Suppressor macrophage (primary cell): ENCODE measurements at places on chromosomes 2 and 18.

DNA sequence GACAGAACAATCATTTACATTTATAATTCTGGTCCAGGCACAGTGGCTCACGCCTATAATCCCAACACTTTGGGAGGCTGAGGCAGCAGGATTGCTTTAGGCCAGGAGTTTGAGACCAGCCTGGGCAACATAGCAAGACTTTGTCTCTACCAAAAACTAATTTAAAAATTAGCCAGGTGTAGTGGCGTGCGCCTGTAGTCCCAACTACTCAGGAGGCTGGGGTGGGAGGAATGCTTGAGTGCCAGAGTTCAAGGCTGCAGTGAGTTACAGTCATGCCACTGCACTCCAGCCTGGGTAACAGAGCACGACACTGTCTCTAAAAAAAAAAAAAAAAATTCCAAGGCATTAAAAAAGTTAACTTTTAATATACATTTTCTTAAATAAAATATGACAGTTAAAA lies 88.1 kb downstream of the PLEKHM3 start:
- no peak for DNase-seq

DNA sequence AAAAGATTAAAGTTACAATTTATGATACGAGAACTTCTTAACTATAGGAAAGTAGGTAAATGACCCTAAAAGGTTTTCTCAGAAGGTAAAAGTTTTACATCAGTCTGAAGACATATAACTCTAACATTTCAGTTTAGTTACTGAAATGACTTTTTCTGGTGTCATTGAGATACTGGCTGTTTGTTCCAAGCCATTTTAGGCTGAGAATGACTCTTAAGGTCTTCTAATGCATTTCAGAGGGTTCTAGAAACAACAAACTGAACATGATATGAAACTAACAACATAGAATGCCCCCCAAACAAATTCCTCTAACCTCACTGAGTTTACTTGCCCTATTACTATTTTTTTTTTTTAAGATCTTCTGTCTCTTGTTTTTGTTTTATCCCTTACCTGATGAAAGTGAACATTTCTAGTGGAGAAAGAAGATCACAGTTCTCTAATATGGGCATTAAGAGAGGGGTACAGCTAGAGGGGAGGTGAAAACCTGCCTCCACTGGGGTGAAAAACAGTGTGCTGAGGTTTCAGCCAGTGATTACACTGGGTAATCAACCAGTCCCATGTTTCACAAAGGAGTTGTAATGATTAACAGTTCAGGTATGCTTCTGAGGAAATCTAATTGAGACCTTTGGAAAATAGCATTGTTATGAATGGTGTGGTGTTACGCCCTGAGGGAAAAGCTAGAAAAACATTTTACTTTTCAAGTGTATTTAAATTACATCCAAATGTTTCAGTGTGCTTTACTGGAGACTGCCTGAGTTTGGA lies 11.2 kb downstream of the NABP1 start:
- DNase-seq: no peak

DNA sequence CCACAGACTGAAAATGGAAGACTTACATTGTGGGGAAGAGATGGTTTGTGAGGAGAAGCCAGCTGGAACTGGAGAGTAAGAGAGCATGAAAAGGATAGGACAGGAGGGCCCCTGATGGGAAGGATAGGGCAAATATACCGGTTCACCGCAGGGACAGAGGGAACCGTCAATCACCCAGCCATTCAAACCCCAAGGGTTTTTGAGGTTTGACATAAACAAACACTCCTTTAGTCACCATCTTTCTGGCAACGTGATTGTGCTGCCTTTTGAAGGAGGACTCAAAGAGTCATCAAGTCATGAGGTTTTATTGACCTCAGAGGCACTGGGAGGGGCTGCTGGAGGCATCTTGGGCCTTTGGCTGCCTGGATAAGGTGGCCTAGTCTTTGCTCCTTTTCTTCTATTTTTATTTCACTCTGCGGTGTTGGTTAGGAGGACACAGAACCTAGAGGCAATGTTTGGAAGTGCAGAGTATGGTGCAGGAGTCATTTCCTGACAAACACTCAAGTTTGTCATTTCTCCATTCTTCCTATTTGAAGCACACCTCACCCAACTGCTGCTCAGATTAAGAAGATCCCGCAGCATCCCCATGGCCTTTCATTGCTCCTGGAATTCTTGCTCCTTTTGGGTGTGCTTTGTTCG lies 487.3 kb upstream of the SPRED2 start:
- no peak for DNase-seq

GRCh38 chr2:74047152-74047551 lies 62.4 kb downstream of the TET3 start:
- DNase-seq: no peak

GRCh38 chr2:212618636-212619035 lies 80.0 kb upstream of the ERBB4 start:
- DNase-seq: no peak

DNA sequence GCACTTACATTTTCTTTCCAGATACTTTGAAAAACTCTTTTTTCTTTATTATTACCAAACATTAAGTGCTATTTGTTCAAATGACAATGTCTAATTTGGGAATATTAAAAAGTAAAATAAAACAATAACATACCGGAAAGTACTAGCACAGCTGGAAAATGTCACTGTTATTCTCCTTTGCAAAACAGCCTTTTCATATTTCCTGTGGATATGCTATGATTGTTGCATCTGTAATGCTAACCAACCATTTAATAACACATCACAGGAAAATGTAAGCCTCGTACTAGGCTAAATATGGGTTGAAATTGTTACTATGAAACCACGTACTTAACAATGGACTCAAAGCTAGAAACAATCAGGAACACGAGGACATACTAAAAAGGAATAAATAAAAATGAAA lies 298.1 kb downstream of the CBLN2 start:
- DNase-seq: no peak

- peak; percentile 89 for DNase-seq
Measured at GRCh38 chr18:3596637-3597384, 146.8 kb downstream of the TGIF1 start.

- peak; percentile 45 for DNase-seq
Measured at GRCh38 chr2:27807476-27807875, 36.0 kb downstream of the MRPL33 start.

DNA sequence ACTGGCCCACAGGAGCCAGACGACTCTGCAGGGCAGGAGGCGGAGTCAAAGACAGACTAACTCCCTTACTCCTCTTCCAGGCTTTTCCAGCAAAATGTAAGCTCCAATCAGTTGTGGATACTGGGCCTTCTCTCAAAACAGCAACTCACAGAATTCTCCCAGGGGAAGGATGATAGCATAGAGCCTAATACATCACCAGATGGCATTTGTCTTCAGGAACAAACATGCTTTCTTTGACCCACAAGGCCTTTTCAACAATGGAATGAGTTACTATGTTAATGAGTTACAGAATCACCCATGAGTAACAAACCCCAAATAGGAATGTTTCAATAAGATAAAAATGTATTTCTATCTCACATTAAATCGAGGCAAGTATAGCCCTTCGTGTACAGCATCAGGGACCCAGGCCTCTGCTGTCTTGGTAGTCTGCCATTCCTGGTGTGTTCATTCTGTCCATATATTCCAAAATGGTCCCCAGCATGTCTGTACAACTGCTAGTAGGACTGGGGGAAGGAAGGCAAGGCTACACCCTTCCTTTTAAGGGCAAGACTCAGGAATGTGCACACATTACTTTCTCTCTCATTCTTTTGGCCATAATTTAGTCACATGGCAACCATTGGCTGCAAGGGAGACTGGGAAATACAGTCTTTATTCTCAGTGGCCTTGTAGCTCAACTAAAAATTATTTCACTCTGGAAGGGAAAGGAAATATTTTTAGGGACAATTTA lies 76.4 kb downstream of the BOD1L2 start:
- DNase-seq: no peak

DNA sequence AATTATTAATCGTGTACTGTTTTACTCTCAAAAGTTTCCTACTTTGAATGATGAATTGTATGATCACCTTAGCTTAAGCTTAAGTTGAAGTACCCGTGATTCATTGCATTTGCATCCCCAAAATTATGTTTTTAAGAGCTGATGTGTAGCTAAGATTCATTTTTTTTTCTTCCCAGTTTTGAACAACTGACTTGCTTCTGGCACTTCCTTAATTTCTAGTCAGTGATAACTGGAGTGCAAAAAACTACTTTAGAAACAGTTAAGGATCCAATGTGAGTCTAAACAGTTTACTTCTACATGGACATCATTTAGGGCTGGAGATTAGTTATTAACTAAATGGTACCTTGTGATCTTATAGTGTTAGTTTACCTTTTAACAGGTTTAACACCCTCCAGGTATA lies 124.0 kb upstream of the CAVIN2 start:
- DNase-seq: no peak

- no peak for DNase-seq
Measured at GRCh38 chr18:79321625-79322405, 73.9 kb upstream of the NFATC1 start.

- DNase-seq: no peak
Measured at GRCh38 chr2:34545486-34546136, 946.5 kb upstream of the FAM98A start.

GRCh38 chr2:170500770-170501169 lies 214.4 kb upstream of the SP5 start:
- peak; percentile 54 for DNase-seq

GRCh38 chr2:86309966-86310365 lies 27.5 kb downstream of the REEP1 start:
- peak; percentile 7 for DNase-seq

DNA sequence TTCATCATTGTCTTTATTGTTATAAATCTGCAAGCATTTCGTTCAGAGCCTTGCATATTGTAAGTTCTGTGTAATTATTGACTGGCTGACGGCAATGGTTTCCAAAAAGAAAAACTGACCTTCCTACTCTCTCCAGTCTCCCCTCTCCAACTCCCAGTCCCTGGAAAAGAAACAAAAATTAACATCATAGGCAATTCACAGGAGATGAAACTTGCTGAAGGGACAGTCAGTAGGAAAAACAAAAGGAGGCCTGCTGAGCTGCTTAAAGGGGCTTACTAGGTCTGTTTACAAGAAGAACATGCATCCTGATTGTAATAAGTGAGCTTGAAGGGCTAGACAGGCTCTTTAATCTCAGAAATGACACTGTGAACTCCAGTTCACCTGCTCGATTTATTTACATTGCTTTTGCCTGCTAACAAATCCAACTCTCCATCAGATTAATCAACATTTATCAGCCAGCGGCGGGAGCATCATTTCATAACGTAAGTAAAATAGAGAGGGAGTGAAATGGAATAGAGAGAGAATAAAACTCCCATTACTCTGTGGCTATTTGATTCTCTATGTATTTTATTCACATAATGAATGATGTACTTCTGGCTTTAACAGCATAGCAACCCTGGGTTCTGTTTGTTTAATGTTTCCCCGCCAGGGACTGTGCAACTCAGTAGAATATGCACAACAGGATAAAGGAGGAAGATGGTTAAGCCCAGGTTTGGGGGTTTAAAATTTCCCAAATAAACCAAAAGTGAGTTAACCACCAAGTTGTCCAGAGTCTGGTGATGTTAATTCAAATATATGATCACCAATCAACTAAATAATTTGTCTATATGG lies 256.7 kb upstream of the SETBP1 start:
- DNase-seq: no peak

- DNase-seq: no peak
Measured at GRCh38 chr2:224058048-224058775, 19.1 kb upstream of the SERPINE2 start.

DNA sequence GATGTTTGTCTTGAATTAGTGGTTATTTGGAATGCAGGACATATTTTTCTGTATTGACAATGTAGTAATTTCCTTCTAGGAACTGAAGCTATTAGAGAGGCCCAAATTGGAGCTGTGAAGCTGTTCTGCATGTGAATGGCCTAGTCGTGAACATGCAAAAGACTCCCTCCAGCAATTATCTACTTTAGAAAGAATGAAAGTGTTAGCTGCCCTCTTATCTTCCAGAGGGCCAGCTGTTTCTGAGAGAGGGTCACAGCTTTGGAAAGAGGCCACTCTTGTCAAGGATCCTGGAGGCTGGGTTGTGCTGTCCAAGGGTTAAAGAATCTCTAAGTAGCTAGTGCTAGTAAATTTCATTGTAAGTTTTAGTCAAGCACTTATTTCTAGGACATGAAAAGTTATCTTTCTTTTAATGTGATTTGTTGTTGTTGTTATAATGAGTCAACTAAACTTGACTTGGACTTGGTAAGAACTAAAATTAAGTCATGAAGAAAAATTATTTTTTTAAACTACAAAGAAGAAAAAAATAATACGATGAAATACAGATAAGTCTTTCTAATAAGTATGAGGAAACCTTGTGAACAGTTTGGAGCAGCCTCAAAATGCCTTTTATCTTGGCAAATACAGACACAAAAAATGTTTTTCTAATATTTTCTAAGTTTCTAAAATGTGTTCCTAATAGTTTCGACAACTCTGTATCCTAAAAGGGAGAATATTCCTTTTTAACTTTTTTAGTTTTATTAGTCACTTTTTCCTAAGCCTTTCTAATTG lies 36.8 kb downstream of the DPP4 start:
- DNase-seq: no peak

DNA sequence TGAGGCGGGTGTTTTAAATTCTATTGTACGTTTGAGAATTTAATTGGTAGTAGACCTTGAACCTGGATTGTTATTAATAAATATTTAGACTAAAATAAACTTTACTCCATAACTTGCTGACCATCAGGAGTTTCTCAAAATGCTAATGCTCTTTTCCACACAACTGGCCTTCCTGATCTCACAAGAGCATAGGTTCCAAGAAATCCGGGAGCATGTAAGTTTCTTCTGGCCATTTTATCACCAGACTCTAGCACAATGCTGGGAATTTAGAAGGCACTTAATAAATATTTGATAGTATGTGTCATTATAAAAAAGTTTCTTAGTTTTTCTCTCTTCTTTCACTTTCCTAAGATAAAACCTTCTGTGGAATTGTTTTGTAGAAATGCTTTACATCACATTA lies 2047.1 kb downstream of the SUCLG1 start:
- DNase-seq: no peak

DNA sequence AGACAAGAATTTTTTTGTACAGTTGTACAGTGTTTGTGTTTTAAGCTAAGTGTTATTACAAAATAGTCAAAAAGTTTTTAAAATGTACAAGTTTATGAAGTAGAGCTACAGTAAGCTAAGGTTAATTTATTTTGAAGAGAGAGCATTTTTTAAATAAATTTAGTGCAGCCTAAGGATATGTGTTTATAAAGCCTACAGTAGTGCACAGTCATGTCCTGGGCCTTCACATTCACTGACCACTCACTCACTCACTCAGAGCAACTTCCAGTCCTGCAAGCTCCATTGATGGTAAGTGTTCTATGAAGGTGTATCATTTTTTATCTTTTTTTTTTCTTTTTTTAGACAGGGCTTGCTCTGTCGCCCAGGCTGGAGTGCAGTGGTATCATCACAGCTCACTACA lies 44.2 kb downstream of the SFXN5 start:
- DNase-seq: no peak

- no peak for DNase-seq
Measured at GRCh38 chr2:181952404-181953226, 33.0 kb upstream of the PPP1R1C start.

- DNase-seq: no peak
Measured at GRCh38 chr2:99609851-99610381, 120.1 kb upstream of the REV1 start.

GRCh38 chr2:58110765-58111164 lies 64.2 kb downstream of the VRK2 start:
- DNase-seq: no peak

- peak; percentile 37 for DNase-seq
Measured at GRCh38 chr2:136141510-136142149, 23.7 kb upstream of the CXCR4 start.

GRCh38 chr2:8076448-8077342 lies 605.2 kb upstream of the ID2 start:
- DNase-seq: peak; percentile 14
